ENCODE measurements at places on chromosomes 6 and 20. TPM values are rescaled to one million over a fixed set of nuclear protein-coding genes. Genes with fewer than 3 reads are reported as not detected.

TPX2 gene
- 1.5 TPM for total RNA-seq

TFAP2D gene
- total RNA-seq, result not detected

HSPA12B gene
- total RNA-seq, result 4.6 TPM

DNA sequence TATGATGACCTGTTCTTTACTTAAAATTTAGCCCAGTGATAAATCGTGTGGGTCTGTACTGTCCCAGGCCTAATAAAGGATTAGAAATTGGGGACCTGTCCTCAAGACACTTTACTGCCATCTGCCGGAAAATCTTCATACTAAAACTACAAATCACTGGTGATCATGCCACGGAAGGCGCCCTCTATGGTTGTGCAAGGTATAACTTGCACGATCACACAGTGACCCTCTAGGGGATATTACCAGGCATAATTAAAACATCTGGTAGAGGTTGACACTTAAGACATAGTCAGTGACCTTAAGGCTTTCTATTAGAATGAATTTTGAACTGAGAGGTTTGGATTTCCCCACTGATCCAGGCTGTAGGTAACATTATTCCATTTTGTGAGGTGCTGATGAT is 172.6 kb downstream of the BMP2 start:
- DNase-seq, result no peak

VGLL2 gene
- not detected for total RNA-seq

DNA sequence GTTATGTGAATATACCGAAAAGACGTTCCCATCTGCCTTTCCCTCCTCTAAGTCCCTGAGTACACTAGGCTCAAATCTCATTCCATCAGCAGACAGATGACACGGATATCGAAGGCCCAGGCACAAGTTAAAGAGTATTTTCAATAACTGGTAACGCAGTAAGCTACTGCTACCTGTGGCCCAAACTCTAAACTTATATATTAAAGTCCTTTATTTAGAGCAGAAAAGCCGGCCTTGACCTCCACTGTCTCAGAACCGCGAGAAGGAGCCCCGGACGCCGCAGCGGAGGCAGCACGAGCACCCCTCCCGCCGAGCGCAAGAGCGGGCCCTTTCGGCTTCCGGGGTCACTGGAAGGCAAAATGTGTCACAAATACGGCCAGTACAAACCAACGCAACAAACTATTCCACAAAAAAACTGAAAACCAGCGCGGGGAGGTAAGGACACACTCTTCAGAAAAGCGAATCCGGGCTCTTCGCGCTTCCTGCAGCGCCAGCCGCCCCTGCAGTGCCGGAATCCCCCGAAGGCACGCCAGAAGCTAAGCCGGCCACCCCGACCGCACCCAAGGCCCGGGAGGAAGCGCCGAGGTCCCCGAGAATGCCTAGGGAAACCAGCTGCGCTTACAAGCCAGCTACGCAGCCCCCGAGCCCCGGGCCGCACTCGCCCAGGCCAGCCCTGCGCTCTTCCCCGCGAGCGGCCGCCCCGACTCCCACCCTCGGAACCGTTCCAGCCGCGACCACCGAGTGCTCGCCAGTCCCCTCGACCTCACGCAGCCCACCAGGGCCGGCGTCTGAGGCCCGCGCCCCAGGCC is 681 bp downstream of the DIDO1 start:
- no peak for DNase-seq

CCN6 gene
- total RNA-seq, result not detected

ROS1 gene
- not detected for total RNA-seq

DNA sequence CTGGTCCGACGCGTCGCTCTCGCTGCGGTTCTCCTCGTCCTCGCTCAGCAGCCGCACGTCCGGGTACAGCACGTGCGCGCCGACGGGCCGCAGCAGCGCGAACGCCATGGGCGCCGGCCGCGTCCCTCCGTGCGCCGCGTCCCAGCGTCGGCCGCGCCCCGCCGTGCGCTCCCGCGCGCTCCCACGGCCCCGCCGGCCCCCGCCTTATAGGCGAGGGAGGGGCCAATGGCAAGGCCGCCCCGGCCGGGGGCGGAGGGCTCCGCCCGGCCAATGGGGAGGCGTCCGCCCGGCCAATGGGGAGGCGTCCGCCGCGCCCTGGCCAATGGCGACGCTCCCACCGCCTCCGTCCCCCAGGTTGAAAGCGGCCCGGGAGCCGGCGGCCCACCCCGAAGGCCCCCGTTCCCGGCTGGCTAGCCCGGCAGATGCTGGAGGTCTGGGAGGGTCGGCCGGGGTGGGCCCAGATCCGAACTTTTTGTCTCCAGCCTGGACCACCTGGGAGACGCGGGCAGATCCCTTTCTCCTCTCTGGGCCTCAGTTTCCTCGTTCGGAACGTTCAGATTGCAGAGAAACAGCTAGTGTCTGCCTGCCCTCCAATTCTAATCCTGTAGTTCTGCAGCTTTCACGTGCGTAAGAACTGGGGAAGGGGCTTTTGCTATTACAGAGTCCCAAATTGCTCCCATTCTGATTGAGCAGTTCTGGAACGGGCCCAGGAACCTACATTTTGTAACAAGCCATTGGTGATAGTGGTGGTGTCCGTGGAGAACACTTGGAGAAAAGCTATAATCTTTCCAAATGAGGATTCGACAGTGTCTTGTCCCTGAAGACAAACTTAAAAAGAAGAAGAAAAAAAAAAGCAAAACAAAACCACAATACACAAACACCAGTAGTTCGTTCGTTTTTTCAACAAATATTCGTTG is at the start of gene TCF15:
TSS of gene TCF15 (minus strand) at position 180 of the 917 bp plus-strand sequence. CDS start at position 108, 72 bp downstream.
- no peak for DNase-seq

FAM217A gene
- total RNA-seq, result not detected

GRCh38 chr6:131954059-131954774 is 3.0 kb upstream of the CCN2 start:
- DNase-seq, result no peak

OLIG3 gene
- total RNA-seq, result not detected

DNA sequence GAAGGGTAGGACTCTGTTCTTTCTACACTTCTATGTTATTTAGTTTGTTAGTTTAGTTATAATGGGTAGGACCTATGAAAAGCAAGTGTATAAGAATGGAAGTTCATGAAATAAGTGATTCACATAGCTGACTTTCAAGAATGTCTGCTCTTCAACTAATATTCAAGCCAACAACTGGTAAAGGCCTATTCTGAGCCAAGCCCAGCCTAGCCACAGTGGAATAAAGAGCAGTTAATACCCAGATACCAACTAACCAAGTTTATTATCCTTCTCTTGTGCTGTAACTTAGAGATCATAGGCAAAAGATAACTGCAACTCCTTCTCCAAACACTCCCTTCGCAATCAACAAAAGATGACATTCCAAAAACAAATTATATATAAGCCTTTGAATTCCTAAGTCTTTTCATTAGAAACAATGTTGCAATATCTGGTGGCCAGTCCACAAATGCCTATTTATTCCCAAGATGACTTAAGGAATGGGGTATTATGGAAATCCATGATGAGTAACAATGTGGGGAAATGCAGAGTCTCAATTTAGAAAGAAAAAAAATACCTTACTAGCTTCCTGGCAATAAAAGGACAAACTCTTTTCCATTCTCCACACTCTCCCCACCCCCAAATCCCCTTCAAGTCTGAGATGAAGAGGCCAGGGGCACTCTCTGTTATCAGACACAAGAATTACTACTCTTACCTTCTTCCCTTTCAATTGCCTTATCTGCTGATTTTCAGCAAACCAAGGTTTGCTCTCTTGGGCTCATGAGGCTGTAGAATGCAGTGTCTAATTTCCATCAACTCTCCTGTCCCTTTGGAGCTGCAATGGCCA is 27.4 kb downstream of the BTBD9 start:
- DNase-seq, result no peak

DNA sequence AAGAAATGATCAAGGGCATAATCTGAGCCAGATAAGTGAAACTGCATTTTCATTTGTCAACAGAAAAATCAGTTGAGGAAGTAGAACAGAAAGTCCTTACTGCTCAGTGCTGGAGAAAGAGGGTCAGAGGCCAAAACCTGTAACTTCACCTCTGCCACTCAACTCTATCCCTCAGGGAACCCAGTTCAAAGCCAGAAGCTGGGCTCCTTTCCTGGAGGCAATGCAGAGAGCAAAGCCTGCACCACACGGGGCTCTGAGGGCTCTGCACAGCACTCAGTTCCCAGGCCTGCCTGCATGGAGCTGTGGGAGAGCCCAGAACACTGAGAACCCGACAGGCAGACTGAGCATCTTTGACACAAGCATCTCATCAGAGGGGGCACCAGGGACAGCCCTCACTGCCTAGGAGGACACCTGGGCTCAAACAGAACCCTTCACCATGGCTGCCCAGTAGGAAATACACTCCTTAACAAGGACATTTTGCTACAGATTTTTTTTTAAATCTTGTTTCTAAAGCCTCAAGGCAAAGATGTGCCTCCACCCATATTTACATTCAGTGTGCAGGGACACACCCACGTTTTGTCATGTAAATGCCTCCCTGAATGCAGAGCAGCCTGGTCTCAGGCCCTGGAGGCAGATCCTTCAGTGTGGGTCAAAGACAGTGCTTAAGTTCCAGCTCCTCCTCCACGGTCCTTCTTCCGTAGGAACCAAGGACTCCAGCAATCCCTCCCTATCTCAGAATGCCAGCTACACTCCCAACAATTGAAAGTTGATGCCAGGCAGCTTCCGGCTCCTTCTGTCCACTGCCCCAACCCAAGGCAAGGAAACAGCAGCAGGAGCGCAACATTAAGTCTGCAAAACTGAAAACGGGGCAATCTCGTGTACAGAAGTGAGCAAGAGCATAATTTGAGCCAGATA is 6.6 kb downstream of the RNASET2 start:
- no peak for DNase-seq

NQO2 gene
- total RNA-seq, result 23.0 TPM

CLVS2 gene
- total RNA-seq, result not detected

GRCh38 chr6:168655462-168656152 is 214.6 kb downstream of the SMOC2 start:
- no peak for DNase-seq

- DNase-seq, result no peak
These were observed 77.1 kb upstream of the FRMD1 start for GRCh38 chr6:168155821-168156741.

DNA sequence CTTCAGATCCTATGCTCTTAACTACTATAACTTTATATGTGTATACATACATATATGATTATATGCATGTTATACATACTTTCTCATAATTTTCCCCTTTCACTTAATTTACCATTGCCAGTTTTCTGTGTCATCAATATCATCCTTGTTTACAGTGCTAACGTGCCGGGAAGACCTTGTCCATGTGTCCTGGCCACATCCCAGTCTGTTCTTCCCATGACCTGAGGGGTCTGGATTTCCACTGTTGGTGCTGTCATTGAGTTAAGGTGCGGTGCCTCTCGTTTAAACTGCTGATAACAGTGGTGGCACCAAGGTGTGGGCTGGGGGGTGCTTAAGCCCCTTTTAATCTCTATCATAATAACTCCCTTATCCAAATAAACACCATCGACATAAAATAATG is 8.5 kb upstream of the SDCBP2 start:
- DNase-seq, result no peak

Measured in thoracic aorta (tissue), 2 donors.